T-cell (primary cell): ENCODE measurements at places on chromosomes 6 and 20. TPM values are rescaled to one million over a fixed set of nuclear protein-coding genes. Genes with fewer than 3 reads are reported as not detected.

The BCAS1 gene
- total RNA-seq, result 0.70 TPM

The ULBP2 gene
- not detected for total RNA-seq

The TRIM15 gene
- not detected for total RNA-seq

GRCh38 chr6:128415387-128415786 is 105.0 kb downstream of the PTPRK start:
- H3K27me3 ChIP-seq, result no peaks in the 10 kb centered on the region
- no peak for DNase-seq
- no peak overlapping the region for H3K27ac ChIP-seq
- no peak overlapping the region for H3K4me3 ChIP-seq
- no peaks in the 10 kb centered on the region for H3K4me1 ChIP-seq

- no peak overlapping the region for H3K4me3 ChIP-seq
- peak overlapping the region; percentile 31 for H3K27ac ChIP-seq
- no peaks in the 10 kb centered on the region for H3K27me3 ChIP-seq
- no peaks in the 10 kb centered on the region for H3K36me3 ChIP-seq
- H3K4me1 ChIP-seq, result peaks cover 28% of the 10 kb centered on the region
These were observed 2.5 kb downstream of the HDDC2 start for GRCh38 chr6:125299257-125299656.

GRCh38 chr6:105981002-105981887 is 104.9 kb upstream of the PRDM1 start:
- H3K4me1 ChIP-seq, result peaks cover 7% of the 10 kb centered on the region
- no peaks in the 10 kb centered on the region for H3K36me3 ChIP-seq
- peak; percentile 17 for DNase-seq
- H3K27ac ChIP-seq, result no peak overlapping the region
